ENCODE measurements at places on chromosomes 16 and 17.

- no peak for DNase-seq
These were observed 1.2 kb upstream of the ACSM3 start for GRCh38 chr16:20762404-20763123.

GRCh38 chr16:49499414-49499785, 125.8 kb downstream of the C16orf78 start:
- no peak for DNase-seq

- no peak for DNase-seq
These were observed 125.2 kb upstream of the ZFHX3 start for GRCh38 chr16:73172973-73173709.

GRCh38 chr16:12796498-12796897, 7.2 kb downstream of the CPPED1 start:
- no peak for DNase-seq

DNA sequence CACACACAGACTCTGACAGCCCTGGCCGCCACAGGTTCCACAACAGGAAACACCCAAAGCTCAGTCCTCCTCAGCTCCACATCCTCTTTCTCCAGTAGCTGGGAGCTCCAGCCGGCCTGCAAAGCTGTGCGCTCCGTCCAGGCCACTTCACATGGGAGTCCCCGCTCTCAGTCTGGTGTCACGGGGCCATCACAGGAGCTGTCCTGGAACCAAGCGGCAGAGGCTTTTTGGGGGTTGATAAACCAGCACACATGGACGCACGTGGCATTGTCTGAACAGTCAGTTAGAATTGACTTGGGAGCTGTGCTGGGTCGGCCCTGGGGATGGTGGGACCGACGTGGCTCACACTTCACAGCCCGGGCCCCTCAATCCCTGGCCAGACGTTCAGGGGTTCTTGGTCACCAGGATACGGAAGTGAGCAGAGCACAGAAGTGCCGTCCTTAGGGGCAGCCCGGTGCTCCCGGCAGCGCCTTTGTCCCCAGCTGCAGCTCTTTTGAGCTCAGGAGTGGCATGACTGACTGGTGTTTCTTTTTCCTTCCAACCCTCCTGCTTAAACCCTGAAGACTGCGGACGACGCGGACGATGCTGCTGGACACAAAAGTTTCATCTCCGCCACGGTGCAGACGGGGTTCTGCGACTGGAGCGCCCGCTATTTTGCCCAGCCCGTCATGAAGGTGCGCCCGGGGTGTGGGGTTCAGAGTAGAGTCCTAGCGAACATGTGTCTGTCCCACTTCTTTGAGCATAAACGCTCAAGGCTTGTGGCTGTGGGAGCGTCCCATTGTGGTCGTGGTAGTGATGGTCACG, 66.6 kb upstream of the CHMP6 start:
- DNase-seq = no peak

DNA sequence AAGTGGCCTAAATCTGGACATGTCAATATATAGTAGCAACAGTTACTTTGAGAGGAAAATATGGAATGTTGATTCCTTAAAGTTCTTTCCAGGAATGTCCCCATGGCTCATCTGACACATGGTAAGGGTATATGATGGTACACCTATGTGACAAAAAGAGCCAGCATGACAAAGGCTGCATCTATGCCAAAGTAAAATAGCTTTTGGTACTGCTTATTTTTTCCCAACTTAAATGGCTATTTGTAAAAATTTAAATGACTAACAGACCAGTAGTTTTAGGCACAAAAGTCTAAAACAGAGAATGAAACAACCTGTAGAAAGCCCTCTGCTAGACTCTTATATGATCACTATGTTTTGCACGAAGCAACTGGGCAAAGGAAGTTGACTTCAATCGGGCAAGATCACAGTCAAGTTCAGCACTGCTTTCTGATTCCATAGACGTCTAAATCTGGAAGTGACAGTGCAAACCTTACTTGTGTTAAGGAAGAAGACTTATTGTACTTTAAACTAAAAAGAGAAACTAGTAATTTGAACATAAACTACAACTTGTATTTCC, 135.1 kb downstream of the SKAP1 start:
- DNase-seq = no peak

- DNase-seq = no peak
These were observed 881 bp downstream of the MLLT6 start for GRCh38 chr17:38705803-38706504.

DNA sequence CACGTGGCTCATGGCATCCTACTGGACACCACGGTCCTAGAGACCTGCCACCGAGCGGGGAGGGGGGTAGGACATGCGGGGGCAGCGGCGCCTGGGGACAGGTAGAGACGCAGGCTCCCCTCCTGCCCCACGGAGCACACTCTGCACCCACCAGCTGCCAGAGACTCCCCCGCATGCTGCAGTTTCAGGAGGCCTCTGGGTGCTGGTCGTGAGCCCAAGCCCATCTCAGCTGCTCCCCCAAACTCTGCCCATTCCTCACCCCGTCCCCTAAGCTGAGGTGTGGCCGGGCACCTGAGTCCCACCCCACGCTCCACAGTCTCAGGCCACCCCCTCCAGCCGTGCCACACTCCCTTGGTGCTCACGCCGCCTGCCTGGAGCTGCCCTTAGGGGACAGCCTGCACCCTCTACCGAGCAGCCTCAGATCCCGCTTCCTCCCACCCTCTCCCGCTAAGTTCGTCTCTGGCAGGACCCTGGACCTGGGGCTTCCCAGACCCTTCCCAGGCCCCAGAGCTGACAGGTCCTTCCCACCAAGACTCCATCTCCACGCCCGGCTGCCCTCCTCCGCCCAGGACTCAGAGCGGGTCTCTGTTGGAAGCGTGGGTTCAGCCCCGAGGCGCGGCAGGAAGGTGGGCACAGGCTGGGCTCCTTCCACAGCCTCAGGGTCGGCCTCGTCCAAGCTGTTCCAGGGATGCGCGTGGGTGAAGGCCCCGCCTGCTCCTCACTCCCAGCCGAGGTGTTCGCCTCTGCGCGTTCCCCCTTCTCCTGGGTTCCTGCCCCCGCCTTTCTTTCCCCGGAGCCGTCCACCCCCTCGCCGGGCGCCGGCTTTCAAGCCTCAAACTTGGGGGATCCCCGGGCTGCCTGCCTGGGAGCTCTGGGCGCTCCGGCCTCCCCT, 1.3 kb downstream of the RAB40B start:
- DNase-seq = no peak

DNA sequence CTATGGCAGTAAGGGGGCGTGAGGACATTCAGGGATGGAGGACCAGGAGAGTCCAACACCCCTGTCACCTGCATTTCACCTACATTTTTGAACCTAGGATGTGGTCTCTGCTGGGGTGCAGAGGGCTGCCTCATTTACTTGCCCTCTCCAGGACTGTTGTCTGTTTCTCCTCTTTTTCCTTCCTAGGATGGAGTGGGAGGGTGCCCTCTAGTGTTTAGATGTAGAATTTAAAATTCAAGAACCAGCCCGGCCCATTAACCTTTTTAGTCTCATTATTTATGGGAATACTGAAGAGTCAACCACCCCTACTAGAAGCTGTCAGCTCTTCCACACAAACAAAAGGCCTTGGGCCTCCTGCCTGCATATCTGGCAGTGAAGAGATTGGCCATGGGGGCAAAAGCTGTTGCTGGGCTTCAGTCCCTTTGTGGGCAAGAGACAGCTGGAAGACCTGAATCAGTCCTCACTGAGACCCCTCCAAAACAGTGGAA, 2.5 kb upstream of the STARD3 start:
- DNase-seq = no peak

DNA sequence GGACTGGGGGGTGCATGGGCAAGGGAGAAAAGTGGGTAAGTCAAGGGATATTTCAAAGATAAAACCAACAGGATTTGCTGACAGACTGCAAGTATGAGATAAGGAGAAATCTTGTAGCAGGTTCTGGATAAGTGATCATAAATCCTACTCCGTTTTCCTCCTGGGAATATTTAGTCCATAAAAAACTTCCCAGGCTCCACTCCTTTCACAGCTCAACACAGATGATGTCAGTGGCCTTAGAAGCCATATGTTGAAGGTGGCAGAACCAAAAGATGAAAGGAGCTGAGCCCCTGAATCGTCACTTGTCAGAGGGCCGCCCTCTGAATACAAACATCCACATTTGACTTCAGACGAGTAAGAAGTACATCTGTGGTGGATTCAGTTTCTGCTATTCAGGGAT, 71.7 kb downstream of the GRIN2A start:
- no peak for DNase-seq

DNA sequence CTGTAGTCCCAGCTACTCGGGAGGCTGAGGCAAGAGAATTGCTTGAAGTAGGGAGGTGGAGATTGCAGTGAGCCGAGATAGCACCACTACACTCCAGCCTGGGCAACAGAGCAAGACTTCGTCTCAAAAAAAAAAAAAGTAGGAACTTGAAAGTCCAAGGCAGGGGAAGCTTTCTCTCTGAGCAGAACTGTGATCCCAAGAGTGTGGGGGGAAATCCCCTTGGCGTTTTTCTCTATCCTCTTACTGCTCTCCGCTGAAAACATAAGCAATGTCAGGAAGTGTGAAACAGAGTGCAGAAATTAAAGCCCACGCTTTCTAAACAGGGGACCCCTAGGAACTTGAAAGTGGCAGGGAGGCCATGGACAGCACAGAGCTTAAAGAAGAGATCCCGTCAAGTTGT, 9.8 kb upstream of the CMTM3 start:
- no peak for DNase-seq

- DNase-seq = no peak
These were observed 30.1 kb downstream of the NDEL1 start for GRCh38 chr17:8465759-8466158.

DNA sequence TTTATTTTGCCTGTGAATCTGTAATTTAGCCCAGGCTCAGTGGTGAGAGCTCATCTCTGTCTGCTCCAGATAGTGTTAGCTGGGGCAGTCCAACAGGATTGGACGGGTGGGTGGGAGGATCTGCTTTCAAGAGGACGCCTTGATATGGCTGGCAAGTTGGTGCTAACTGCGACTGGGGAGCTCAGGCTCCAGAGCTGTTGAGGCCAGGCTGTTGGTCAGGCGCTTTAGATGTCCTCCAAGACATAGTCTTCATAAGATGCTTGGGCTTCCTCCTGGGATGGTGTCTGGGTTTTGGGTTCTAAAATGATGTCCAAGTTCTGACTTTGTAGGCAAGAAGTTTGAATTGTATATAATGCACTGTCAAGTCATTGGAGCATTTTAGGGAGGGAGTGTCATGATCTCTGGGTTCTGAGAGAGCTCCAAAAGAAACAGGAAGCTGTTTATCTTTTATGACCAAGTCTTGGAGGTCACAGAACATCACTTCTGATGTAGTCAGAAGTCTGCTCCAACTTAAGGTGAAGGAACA, 12.8 kb upstream of the PCTP start:
- DNase-seq = no peak

GRCh38 chr16:27474921-27475320, 72.9 kb downstream of the IL21R start:
- DNase-seq = no peak

DNA sequence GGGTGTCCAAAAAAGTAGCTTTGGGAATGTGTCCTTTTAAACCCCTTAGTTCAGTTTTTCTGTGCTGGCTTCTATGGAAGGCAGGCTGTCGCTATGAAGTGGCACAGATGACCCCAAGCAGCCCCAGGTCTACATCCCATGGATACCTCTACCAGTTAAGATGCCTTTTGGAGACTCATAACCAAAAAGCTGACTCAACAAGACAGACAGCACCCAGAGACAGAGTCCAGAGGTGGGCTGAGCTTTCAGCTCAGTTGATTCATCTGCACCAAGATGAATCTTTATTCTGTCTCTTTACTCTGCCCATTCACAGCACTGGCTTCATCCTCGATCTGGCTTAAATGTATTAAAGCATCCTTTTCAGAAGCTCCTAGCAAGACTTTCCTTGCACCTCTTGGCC, 29.8 kb upstream of the RBBP6 start:
- no peak for DNase-seq

GRCh38 chr17:16818821-16819683, 129.0 kb downstream of the CCDC144A start:
- no peak for DNase-seq

DNA sequence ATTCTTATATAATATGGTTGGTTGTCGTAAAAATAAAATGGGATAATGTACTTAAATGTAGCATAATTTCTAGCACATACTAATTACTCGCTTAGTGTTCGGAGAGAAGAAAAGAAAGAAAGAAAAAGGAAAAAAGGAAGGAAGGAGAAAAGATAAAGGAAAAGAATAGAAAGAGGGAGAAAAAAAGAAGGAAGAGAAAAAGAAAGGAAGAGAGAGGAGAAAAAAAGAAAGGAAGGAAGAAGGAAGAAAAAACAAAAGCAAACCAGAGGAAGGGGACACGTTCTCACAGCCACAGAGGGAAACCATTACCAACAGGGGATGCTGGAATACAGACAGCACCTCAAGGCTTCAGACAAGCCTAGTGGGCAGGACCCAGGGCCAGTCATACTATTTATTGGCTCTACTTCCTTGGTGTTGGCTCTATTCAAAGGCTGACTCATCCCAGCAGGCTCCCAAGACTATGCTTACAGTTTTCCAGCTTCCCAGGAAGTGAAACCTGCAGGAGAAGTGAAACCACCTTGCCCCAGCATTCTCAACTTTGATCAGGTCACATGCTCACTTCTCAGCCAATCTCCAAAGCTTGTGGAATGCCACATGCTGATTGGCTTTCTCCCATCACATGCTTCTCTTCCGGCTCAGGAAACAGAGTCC, 273.5 kb upstream of the IRX5 start:
- no peak for DNase-seq

DNA sequence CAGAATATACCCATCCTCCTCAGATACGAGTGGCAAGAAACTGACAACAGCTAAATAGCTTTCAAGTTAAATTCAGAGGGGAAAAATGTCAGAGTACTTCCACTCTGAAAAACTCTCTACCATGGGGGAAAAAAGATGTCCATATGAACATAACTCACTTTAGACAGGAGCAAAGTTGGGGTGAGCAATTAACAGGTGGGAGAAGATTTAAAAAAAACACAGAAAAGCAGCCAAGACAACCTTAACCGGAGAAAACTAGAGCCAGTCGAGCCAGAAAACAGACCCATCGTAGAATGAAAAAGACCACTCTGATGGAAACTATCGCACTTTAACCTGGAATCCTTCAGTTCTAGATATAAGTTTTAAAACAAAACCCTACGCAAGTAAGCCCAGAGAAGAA, 833 bp downstream of the TERF2 start:
- no peak for DNase-seq

- DNase-seq = no peak
These were observed 4.3 kb downstream of the CEP131 start for GRCh38 chr17:81218459-81218858.

DNA sequence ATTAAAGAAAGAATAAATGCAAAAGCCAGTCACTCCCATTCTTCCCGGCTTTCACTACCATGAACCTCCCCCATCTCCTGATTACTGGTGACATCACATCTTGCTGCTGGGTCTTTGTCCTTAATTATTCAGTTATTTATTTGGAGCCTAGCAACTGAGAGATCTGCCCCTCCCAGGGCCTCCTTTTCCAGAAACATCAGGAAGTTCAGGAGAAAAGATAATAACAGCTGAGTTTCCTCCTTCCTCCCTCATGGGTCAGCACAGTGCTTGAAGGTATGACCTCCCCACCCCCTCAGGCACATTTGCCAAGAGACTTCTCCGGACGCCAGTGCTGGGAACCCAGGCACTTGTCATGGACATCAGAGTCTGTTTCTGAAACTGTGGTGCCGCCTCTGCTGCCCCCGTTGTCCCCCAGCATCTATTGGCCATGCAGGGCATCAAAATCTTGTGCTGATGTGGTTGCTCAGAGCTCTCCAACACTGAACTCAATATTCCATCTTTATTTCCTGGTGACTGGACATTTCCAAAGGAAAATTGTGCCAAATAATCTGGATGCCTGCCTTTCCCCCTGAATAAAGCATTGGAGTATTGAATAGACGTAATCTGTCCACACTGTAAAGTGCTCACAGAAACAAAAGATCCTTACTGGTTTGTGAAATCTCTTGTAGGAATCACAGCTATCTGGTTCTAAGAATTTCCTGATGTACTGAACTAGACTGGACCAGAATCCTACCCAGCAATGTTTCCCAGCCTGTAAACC, 71.8 kb downstream of the ZNF18 start:
- DNase-seq = no peak

GRCh38 chr17:77884019-77884418, 74.5 kb upstream of the TNRC6C start:
- DNase-seq = no peak
